ENCODE measurements at places on chromosomes 2 and 18.

DNA sequence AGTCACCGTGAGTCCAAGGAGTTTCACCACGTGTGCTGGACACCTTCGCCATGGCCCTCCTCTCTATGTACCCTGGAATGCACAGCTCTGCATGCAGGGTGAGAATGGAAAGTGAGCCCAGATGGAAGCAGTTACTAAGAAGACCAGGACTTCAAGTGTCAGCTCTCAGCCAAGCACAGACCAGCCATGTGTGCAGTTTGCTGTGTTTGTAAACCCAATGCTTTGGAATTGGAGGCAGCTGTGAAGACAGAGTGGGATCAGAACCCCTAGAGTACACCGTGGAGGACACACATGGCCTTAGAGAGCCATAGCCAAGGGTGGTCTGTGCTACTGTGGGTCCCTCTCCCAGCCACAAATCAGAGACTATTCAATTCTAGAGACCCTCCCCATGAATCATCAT is 655.5 kb upstream of the ID2 start:
- no peak for DNase-seq

GRCh38 chr2:95278051-95278471 is 3.8 kb downstream of the PROM2 start:
- no peak for DNase-seq

DNA sequence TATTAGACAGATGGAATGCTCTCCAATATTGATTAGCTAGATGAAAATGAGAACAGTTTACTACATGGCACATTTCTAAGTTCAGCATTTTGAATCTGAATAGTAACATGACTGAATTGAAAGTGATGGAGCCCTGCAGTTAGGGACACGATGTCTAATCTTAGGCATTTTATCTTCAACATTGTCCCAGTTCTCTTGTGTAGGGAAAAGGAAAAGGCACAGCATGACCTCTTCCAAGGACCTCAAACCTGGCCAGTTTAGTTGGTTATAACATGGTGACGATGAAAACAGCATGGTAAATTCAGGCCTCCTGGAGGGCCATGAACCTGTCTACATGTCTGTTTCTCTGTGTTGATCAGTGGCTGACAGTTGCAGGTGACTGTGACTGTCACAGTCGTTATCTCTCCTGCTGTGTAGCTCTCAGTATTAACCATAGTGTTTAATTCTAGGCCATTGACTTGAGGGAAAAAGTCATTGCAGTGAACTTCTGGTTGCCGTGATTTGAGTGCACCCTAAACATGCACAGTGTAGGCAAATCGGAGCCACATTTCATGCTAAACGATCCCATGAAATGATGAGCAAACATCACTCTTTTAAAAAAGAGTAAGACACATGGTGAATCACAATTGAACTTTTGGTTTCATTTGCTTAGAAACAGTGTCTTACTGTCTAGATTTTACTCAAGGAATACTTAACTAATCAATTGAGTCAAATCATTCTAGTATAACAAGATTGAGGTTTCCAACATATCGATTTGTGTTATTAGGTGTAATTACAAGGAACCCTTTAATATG is 129.7 kb downstream of the PHLPP1 start:
- no peak for DNase-seq

GRCh38 chr18:3192286-3192685 is 27.5 kb downstream of the MYOM1 start:
- no peak for DNase-seq

DNA sequence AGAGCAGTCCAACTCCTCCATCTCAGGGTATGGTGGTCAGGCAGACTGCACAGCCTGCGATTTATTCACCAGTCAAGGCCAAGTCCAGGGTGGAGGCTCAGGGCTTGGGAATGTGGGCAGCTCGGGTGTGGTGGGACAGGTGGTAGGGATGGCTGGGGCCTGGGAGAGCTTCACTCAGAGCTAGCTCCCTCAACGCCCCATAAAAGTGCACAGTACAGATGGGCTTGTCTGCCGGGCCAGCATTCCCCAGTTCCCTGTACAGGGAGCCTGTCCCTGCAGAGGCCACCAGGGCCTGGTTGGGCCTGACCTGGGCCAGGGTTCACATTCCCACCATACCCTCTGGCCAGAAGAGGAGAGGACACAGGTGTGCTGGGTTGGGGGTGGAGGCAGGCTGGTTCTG is 49.2 kb upstream of the OTOS start:
- no peak for DNase-seq

- DNase-seq, result no peak
Observed at GRCh38 chr2:62661263-62661635, 44.3 kb upstream of the EHBP1 start.

GRCh38 chr2:236782938-236783337 is 213.3 kb downstream of the ACKR3 start:
- DNase-seq, result no peak

- DNase-seq, result no peak
Observed at GRCh38 chr2:187617120-187617519, 62.9 kb upstream of the TFPI start.

GRCh38 chr2:27596627-27597026 is 13.8 kb downstream of the ZNF512 start:
- DNase-seq, result no peak

DNA sequence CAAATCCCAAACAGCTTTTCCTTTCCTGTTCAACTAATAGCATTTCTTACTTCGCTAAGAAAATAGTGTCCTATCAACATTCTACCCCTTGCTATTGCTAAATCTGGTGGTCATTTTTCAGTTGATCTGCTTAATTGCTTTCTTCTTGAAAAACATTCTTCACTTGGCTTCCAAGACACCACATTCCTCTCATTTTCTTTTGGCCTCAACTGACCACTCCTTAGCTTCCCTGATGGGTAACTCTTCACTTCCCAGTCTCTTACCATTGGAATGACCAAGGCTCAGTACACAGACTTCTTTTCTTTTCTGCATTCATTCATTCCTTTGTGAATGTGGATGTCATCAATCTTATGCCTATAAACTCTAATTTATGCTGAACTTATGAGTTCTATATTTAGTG is 230.8 kb upstream of the CDH2 start:
- no peak for DNase-seq

DNA sequence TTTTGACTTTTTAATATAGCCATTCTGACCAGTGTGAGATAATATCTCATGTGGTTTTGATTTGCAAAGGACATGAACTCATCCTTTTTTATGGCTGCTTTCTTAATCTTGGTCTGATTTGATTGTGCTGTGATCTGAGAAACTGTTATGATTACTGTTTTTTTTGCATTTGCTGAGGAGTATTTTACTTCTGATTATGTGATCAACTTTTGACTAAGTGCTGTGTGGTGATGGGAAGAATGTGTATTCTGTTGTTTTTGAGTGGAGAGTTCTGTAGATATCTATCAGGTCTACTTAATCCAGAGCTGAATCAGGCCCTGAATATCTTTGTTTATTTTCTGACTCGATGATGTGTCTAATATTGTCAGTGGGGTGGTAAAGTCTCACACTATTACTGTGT is 16.8 kb downstream of the SP140L start:
- no peak for DNase-seq

GRCh38 chr18:76823587-76824011 is 1.2 kb downstream of the ZNF236 start:
- peak; percentile 50 for DNase-seq

GRCh38 chr2:218852911-218853667 is 6.5 kb upstream of the WNT6 start:
- DNase-seq, result no peak

All from right hindlimb (tissue), 1 donor.